Retina (tissue), 1 donor: ENCODE measurements at places on chromosomes 2 and 18.

DNA sequence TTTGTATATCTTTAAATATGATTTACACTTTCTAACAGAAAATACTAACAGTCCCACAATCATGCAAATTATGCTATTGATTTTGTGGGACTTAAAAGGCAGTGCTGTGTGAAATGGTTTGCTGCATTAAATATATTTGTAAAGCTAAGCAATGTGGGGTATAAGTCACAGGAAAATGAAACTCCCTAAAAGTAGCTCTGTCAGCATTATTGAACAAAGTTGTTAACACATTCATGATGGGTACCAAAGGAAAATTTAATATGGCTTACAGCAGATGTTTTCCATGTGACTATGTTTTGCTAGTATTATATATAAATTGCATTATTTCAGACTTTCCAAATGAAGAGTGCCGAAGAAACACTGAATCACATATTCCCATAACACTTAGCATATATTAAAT, 1450.0 kb downstream of the LRP1B start:
- no peak for DNase-seq

DNA sequence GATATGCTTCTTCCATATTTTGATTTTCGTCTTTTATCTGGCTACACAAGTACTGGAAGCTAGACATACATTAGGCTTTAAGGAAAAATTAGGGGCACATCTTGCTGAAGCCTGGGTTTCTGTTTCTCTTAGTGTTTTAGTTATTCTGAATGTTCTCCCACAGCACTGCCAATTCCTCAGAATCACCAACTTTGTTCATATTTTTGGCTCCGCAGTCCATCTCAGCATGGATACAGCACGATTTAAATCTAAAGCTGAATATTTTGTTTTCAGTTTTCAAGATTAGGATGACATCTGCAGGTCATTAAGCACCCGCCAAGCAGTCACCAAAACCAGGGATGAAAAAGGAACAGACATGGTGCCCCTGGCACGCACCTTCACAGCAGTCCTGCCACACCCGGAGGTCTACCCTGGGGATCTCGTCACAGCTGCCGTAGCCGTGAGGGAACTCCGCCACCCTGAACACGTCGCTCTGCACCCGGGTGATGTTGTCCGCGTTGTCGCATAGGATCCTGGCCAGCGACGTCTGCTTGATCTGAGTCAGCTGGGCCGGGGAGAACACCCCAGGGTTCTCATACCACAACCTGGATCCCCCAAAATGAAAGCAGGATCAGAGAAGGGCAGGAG, 101.2 kb downstream of the PXDN start:
- no peak for DNase-seq

DNA sequence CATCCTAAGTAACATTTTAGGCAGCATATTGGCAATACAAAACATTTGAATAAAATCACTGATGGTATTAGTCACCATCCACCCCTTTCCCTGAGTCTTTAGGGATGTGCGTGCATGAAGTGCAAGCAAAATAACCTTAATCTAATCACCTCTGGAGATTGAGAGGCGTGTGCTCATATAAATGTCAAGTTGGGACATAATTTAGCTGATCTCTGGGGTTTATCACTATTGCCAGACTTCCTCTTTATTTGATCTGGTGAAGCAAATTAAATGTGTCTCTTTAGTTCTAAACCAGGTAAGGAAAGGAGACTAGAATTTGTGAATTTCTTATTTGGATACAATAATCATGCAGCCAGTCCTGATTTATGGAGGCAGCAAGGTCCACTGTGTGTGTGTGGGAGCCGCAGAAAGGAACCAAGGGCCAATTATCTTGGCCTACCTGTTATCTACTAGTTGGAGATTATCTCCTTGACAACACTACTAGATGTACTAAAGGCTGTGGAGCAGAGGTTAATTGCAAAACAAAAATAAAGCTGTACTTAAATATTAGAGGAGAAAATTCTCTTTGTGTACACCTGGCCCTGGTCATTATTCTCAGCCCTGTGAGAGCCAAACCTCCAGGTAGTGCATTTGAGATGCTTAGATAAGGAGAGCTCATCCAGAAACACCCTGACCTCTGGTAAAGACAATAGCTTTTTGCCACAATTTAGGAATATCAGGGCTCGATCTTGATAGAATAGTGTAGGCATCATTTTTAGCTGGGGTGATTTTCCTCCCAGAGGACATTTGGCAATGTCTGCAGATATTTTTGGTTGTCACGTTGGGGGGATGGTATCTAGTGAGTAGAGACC, 78.2 kb downstream of the HRH4 start:
- no peak for DNase-seq

- no peak for DNase-seq
Observed at GRCh38 chr2:40416486-40416885, 35.4 kb downstream of the SLC8A1 start.

GRCh38 chr2:65093211-65093610, 36.7 kb downstream of the RAB1A start:
- no peak for DNase-seq

DNA sequence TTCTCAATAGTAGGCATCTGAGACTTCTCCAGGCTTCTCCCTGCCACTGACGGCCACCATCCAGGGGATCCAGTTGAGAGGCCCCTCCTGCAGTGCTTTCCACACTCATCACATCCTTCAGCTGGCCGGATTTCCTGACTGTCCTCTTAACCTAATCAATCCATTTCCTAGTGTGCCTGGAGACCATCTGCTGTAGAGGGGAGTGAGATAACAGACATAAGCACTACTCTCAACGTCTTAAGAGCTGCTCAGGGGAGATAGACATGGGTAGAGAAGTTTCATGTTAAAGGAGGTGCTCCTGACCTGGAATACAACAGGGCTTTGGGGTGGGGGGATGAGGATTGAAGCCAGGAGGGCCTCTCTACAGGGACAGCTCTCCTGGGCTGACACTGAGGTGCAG, 14.2 kb downstream of the SPR start:
- no peak for DNase-seq

GRCh38 chr2:119469131-119469530, 37.5 kb downstream of the TMEM37 start:
- no peak for DNase-seq
